ENCODE measurements at places on chromosomes 16 and 17. TPM values are rescaled to one million over a fixed set of nuclear protein-coding genes. Genes with fewer than 3 reads are reported as not detected.

GRCh38 chr16:74700438-74701225, at the start of gene MLKL:
Gene MLKL, minus strand, starts transcription at chr16:74700862. Its CDS starts 5,105 bp downstream, at chr16:74695757.
- DNase-seq = peak; percentile 72

GRCh38 chr17:9079461-9080103, 58.3 kb downstream of the NTN1 start:
- no peak for DNase-seq

- no peak for DNase-seq
These were observed 2172.0 kb downstream of the TP53TG3F start for GRCh38 chr16:35631261-35631945.

GRCh38 chr16:50298591-50299507, 32.5 kb downstream of the ADCY7 start:
- DNase-seq = peak; percentile 54

DNA sequence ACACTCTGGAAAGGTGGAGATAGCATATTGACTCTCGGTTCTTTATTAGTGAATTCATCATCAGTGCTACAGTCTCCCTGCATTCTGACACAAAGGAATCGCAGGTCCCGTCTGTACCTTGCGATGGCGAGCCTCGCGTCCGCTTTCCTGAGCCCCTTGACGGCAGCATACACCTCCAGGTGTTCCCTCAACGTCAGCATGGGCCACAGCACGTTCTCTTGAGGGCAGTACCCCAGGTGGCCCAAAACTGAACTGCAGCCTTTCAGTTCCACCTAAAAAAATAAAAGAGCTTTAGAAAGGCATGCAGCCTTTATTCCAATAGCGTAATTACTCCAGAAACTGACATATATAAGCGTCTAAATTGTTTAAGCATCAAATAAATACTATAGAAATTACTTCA, 24.2 kb upstream of the ABCA9 start:
- no peak for DNase-seq

DNA sequence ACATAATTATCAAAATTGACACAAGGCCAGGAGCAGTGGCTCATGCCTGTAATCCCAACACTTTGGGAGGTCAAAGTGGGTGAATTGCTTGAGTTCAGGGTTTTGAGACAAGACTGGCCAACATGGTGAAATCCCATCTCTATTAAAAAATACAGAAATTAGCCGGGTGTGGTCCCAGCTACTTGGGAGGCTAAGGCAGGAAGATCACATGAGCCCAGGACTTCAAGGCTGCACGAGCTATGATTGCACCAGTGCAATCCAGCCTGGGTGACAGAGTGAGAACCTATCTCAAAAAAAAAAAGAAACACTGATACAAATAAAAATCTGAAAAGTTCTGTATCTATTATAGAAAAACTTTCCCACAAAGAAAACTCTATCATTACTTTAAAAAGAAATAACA, 15.5 kb downstream of the MYH10 start:
- no peak for DNase-seq

DNA sequence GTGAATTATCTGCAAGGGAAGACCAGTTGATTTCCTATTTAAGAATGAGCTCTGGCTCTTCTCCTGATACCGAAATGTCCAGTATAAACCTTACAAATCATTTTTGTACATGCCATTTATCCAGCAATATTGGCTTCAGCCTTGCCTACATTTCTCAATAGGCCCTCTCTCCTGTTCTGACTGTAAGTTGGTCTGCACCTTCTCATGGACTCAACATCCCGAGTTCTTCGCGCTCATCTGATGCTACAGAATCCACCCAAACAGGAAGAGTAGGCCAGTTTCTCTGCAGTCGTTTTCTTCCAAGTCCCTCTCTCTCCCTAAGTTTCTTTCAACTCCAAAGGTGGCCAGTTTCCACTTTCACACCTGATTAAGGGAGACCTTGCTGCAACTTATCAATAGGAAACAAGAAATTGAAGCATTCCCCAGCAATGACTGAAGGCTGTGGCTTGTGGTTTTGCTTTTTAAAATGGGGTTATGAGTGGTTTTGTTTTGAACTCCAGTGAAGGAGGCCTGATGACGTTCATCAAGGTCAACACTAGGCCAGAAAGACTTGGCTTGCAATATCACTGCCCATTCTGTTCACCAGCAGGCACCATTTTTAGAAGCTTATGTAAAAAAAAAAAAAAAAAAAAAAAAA, 383.0 kb downstream of the MAF start:
- no peak for DNase-seq

GRCh38 chr17:28896884-28897768, at the start of gene FLOT2:
Gene FLOT2, minus strand, starts transcription at chr17:28897733. Its CDS starts 159 bp downstream, at chr17:28897574.
- DNase-seq = peak; percentile 82

GRCh38 chr17:41539071-41539492, 11.0 kb upstream of the KRT19 start:
- DNase-seq = no peak

- DNase-seq = no peak
These were observed 173.2 kb upstream of the FOXF1 start for GRCh38 chr16:86337138-86337537.

The VTN gene
- 2.1 TPM for total RNA-seq

The TMC7 gene
- 9.6 TPM for total RNA-seq

The KRTAP2-3 gene
- not detected for total RNA-seq

The TEKT3 gene
- 3.5 TPM for total RNA-seq

The HSD3B7 gene
- 16.3 TPM for total RNA-seq

The GCGR gene
- 7.8 TPM for total RNA-seq

The EFNB3 gene
- total RNA-seq = 0.53 TPM

The PTGES3L gene
- total RNA-seq = 0.40 TPM

Data from sciatic nerve (tissue), 2 donors.